ENCODE measurements at places on chromosomes 11 and 22.

GRCh38 chr11:11691296-11692151, 69.7 kb upstream of the GALNT18 start:
- DNase-seq = no peak

GRCh38 chr11:32210556-32210955, 119.7 kb downstream of the RCN1 start:
- no peak for DNase-seq

DNA sequence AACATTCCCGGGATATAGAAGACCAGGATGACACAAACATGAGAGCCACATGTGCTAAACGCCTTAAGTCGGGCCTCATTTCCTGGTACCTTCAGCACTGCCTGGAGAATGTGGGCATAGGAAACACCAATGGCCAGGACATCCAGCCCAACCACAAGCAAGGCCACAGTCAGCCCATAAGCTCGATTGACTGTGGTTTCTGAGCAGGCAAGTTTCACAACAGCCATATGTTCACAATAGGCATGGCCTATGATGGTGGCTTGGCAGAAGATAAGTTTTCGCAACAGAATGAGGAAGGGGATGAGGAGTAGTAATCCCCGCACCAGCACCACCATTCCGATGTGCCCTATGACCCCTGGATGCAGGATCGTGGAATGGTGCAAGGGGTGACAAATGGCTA, 26.9 kb upstream of the OR56A1 start:
- no peak for DNase-seq

DNA sequence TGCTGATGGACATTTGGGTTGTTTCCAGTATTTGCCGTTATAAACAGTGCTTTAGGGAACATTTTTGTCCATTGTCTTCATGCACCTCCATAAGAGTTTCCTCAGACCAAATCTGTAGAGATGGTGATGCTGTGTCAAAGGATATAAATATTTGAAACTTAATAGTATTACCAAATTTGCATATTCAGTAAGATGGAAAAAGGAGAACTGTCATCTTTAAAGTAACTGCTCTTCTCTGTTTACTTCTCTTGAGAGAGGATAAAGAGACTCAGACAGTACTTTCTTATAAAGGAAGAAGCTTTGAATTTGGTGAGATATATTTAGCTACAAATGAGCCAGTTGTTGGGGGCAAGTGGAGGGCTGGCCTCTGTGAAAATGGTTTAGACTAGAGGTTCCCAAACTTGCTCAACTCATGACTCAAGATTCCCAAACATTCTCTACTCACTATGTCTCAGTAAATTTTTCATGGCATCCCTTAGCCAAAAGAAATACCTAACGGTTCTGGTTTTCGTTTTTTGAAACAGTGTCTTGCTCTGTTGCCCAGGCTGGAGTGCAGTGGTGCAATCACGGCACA, 26.2 kb downstream of the SHISA8 start:
- no peak for DNase-seq

GRCh38 chr11:6943131-6943530, 16.9 kb downstream of the ZNF215 start:
- no peak for DNase-seq

- no peak for DNase-seq
Measured at GRCh38 chr22:19666673-19667593, 47.4 kb upstream of the SEPTIN5 start.

- no peak for DNase-seq
Measured at GRCh38 chr11:113613619-113614018, 92.5 kb downstream of the TMPRSS5 start.

GRCh38 chr11:71086687-71087258, 165.6 kb downstream of the SHANK2 start:
- no peak for DNase-seq

- no peak for DNase-seq
Measured at GRCh38 chr11:73267906-73268540, 4.1 kb upstream of the P2RY6 start.

DNA sequence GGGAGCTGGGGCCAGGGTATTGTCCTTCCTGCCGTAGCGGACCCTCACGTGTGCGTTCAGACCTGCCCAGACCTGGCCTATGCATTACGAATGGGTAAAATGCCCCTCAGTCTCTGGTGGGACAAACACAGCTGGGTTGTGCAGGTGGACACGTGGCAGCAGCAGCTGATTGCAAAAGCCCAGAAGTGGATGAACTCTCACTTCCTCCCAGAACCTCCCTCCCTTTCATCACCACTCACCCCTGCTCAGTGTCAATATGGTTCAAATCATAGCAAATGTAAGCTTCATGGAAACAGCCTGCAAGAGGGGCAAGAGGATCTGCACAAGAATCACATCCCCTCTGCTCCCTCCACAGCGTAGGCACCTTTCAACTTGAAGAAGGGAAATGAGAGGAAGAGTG, 352.1 kb downstream of the OPCML start:
- DNase-seq = no peak

- no peak for DNase-seq
Measured at GRCh38 chr22:49208768-49209252, 618.9 kb downstream of the BRD1 start.

GRCh38 chr22:37519268-37520195, at the start of gene CARD10:
TSS of gene CARD10 (minus strand) at chr22:37519415. CDS start at chr22:37519200, 215 bp downstream.
- DNase-seq = no peak

DNA sequence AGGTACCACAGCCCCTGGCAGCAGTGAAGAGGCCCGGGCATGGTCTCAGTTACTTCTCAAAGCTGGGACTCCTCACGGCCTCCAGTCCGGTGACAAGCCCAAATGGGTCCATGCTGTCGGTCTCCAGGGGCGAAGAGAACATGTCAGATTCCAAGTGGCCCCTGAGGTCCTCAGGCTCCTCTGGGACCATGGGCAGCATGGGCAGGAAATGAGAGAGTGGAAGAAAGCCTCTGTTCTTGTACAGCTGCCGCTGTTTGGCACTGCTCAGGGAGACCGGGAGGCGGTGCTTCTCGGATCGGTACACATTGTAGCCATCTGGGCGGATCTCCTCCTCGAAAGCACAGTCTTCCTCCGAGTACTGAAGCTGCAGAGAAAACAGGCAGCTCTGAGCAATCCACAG, 4.6 kb downstream of the FGF19 start:
- no peak for DNase-seq

DNA sequence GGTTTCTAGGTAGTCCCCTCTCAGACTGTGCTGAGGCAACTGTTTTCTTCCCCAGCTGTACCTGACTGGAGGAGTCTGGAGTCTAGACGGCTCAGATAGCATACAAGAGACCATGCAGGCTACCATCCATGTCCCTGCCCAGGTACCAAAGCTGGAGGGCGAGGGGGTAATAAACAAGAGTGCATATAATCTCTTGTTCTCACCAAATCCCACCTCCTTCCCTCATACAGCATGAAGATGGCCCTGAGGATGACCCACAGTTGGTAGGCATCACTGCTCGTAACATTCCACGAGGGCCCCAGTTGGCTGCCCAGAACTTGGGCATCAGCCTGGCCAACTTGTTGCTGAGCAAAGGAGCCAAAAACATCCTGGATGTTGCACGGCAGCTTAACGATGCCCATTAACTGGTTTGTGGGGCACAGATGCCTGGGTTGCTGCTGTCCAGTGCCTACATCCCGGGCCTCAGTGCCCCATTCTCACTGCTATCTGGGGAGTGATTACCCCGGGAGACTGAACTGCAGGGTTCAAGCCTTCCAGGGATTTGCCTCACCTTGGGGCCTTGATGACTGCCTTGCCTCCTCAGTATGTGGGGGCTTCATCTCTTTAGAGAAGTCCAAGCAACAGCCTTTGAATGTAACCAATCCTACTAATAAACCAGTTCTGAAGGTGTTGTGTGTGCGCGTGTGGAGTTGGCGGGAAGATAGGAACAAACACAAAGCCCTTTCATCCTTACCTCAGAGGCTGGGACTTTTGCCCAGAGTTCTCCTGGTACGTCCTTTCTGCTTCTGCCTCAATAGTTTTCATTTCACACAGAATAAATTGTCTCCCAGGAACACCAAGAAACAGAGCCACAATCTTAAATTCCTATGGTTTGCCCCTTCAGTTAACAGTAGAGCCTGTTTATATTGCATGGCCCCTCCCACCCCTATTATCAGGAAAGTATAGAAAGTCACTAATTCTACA, 8.5 kb downstream of the HMBS start:
- DNase-seq = no peak

- no peak for DNase-seq
Measured at GRCh38 chr11:75571625-75572024, 9.6 kb downstream of the SERPINH1 start.

DNA sequence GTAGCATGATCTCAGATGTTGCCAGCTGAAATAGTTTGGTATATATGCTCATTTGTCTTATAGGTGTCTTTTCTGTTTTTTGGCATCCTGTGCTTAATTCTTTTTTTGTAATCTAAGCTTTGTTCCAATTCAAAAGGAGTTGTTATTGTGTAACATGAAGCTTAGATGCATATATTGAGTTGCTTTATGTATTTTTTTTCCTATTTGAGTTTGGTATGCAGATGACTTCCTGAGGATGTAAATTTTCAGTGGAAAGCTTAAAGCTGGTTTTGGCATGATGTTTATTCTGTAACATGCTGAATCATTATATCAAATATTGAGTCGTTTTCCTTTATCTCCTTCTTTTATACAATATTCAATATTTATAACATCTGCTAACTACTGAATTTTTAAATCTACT, 69.4 kb downstream of the DDX10 start:
- no peak for DNase-seq

DNA sequence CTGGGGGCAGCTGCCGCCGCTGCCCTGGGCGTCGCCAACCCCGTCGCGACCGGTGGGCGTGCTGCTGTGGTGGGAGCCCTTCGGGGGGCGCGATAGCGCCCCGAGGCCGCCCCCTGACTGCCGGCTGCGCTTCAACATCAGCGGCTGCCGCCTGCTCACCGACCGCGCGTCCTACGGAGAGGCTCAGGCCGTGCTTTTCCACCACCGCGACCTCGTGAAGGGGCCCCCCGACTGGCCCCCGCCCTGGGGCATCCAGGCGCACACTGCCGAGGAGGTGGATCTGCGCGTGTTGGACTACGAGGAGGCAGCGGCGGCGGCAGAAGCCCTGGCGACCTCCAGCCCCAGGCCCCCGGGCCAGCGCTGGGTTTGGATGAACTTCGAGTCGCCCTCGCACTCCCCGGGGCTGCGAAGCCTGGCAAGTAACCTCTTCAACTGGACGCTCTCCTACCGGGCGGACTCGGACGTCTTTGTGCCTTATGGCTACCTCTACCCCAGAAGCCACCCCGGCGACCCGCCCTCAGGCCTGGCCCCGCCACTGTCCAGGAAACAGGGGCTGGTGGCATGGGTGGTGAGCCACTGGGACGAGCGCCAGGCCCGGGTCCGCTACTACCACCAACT, 1.0 kb downstream of the FUT4 start:
- no peak for DNase-seq

- DNase-seq = no peak
Measured at GRCh38 chr22:29716814-29717545, 2.8 kb upstream of the CABP7 start.

GRCh38 chr11:7796842-7797241, at the start of gene OR5P2:
TSS of gene OR5P2 (minus strand) at chr11:7796942. CDS start at chr11:7796942, 0 bp downstream.
- no peak for DNase-seq

DNA sequence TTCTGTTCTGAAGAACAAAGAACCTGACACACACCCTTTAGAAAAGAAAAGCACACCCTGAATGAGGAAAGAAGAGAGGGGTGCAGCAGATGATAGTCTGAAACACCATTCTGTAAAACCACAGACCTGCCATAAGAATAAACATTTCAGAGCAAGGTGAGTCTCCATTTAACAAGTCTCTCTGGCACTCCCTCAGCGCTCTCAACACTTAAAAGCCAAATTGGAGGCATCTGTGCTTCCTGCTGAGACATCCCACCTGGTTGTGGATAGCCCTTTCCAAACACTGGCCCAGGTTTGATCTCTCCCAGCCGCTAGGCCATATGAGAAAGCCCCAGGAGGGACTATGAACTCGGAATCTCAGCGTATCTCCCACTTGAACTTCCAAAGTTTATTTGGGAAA, 36.3 kb downstream of the ETS1 start:
- DNase-seq = no peak

DNA sequence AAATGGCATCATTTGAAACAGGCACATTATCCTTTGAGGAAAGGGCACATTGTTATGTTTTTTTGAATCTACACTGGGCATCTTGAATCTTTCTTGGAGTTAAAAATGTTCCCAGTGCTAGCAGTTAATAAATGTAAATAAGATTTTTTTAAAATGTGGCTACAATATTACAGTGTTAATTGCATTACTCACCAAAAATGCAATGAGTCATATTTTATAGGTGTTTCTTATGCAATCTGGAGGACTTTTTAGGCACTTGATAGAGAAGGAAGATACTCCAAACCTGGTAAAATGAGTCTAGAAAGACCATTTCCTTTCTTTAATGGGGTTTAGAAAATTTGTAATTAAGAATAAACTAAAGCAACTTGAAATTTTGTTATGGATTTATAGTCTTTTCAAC, 238.0 kb downstream of the METTL15 start:
- no peak for DNase-seq

GRCh38 chr11:15204711-15205110, 90.0 kb downstream of the INSC start:
- no peak for DNase-seq

- DNase-seq = no peak
Measured at GRCh38 chr11:72831521-72832300, 17.5 kb downstream of the ATG16L2 start.

DNA sequence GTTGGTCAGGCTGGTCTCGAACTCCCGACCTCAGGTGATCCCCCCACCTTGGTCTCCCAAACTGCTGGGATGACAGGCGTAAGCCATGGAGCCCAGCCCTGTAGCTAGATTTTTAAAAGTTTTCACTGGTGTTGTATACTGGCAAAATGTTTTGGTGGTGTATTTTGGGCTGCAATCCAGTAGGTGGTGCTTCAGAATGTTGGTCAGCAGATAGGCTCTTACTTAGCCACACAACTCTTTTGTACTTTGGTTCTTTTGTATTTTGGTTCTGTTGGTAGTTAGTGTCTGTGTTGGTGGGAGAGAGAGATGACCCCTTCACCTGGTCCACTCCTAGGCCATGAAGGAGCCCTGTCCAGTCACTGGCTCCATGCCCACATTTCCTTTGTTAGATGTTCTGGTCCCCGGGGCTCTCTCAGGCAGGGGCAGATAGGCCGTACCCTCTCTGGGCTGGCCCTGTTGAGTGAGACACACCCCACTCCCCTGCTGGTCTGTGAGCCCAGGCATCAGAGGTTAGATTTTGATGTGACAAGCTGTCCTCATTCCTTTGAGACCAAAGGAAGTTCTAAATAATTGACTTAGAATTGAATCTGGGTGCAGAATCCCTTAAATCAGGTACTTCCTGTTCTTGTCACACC, 123.8 kb downstream of the DDX10 start:
- no peak for DNase-seq

GRCh38 chr11:86632499-86633269, 39.7 kb downstream of the ME3 start:
- DNase-seq = peak; percentile 11

- DNase-seq = no peak
Measured at GRCh38 chr11:19539861-19540260, 172.8 kb upstream of the NAV2 start.
